Mesothelial cell of epicardium (in vitro differentiated cells): ENCODE measurements at places on chromosomes 2 and 18.

DNA sequence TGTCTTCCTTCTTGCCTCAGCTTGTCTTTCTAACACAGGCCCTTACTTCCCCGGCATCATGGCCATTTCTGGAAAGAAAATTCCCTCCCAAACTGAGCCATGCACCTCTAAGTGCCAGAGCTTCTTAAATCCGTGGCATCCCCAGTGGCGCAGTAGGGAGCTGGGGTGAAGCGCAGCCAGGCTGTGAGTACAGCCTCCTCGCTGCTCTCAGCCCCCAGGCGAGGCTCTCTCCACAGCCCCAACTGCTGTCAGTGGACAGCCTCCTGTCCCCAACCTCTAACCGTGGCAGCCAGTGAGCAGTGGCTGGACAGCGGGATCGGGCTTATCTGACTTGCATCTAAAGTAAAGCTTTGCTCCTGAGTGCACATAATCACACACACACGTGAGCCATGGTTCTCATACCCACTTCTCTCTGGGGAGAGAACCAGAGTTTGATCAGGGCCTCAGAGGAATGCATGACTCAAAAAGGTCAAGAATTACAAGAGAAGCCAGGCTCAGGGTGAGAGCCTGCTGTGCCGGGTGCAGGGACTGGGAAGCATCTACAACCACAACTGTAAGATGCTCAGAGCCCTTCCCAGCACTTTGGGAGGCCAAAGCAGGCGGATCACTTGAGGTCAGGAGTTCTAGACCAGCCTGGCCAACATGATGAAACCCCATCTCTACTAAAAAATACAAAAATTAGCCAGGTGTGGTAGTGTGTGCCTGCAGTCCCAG is 50.7 kb downstream of the SFXN5 start:
- no peak overlapping the region for H3K27ac ChIP-seq
- DNase-seq, result peak; percentile 31
- H3K4me3 ChIP-seq, result no peak overlapping the region
- no peaks in the 10 kb centered on the region for H3K27me3 ChIP-seq
- peaks cover 12% of the 10 kb centered on the region for H3K36me3 ChIP-seq

- no peak for DNase-seq
- H3K27ac ChIP-seq, result no peak overlapping the region
- no peaks in the 10 kb centered on the region for H3K4me1 ChIP-seq
- no peak overlapping the region for H3K4me3 ChIP-seq
Observed at GRCh38 chr2:206783718-206784117, 18.3 kb downstream of the FASTKD2 start.

DNA sequence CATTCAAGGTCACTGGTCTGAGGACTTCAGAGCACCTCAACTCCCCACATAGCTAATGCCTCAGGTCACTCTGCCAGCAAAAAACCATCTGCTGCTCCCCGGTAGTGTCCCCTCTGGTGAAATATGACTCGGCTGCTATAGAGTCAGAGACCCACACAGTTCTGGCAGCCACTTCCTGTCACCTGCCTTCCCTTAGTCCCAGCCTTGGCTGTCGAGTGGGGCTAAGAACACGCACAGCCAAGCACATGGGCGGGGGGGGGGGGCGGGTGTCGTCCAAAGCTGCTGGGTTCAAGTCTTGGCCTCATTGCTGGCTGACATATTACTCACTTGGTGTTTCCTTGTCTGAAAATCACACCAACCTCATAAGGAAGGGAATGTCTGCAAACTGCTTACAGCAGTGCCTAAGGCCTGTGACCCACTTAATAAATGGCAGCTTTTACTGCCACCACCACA is 37.5 kb downstream of the POLR1A start:
- H3K4me3 ChIP-seq, result no peak overlapping the region
- H3K27me3 ChIP-seq, result no peaks in the 10 kb centered on the region
- H3K4me1 ChIP-seq, result peaks cover 3% of the 10 kb centered on the region
- no peak for DNase-seq
- H3K27ac ChIP-seq, result no peak overlapping the region

DNA sequence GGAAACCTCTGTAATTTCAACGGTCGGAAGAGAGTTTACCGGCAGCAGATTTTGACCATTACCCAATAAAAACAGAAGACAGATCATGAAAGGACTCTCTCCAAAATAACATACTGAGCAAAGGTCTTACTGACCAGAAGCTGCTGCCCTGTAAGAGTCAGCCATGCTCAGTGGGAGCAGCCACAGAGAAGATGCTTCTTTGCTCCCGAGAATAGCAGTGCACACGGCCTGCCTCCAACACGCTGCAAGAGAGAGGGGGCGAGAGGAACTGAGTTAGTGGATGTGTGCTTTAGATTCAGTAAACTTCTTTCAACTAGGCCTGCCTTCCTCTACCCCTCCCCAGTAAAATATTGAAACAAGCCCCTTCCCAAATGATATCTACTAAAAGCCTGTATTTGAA is 103.7 kb downstream of the NCK2 start:
- no peaks in the 10 kb centered on the region for H3K36me3 ChIP-seq
- no peak for DNase-seq
- peaks cover 25% of the 10 kb centered on the region for H3K4me1 ChIP-seq
- H3K27ac ChIP-seq, result peak overlapping the region; percentile 10
- H3K4me3 ChIP-seq, result no peak overlapping the region

DNA sequence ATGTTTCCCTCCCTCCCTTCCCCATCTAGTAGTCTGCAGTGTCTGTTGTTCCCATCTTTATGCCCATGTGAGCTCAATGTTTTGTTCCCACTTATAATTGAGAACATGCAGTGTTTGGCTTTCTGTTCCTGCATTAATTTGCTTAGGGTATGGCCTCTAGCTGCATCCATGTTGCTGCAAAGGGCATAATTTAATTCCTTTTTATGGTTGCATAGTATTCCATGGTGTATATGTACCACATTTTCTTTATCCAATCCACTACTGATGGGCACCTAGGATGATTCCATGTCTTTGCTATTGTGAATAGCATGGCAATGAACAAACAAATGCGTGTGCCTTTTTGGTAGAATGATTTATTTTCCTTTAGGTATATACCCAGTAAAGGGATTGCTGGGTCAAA is 60.6 kb upstream of the CYP26B1 start:
- H3K4me1 ChIP-seq, result peaks cover 84% of the 10 kb centered on the region
- peak overlapping the region; percentile 74 for H3K27ac ChIP-seq
- no peaks in the 10 kb centered on the region for H3K27me3 ChIP-seq
- no peaks in the 10 kb centered on the region for H3K36me3 ChIP-seq
- no peak for DNase-seq
